ENCODE measurements at places on chromosomes 1 and 21. TPM values are rescaled to one million over a fixed set of nuclear protein-coding genes. Genes with fewer than 3 reads are reported as not detected.

The DCST1 gene
- total RNA-seq = not detected

The AIM2 gene
- not detected for total RNA-seq

The IFI6 gene
- total RNA-seq = 20.7 TPM

The SHISAL2A gene
- total RNA-seq = not detected

The REN gene
- total RNA-seq = 0.11 TPM

The CATSPERE gene
- total RNA-seq = 0.77 TPM

The LCE1F gene
- not detected for total RNA-seq

The DPT gene
- total RNA-seq = not detected

The FLG2 gene
- total RNA-seq = not detected

The ST6GALNAC5 gene
- total RNA-seq = not detected

The PTPRF gene
- total RNA-seq = 56.3 TPM

The CASQ2 gene
- total RNA-seq = not detected

The LRRC53 gene
- not detected for total RNA-seq

The SH2D1B gene
- not detected for total RNA-seq

The UQCRHL gene
- total RNA-seq = 6.6 TPM

The ERG gene
- total RNA-seq = 56.7 TPM

The NFASC gene
- total RNA-seq = 0.17 TPM
